ENCODE measurements at places on chromosomes 12 and 14. TPM values are rescaled to one million over a fixed set of nuclear protein-coding genes. Genes with fewer than 3 reads are reported as not detected.

- DNase-seq: no peak
Measured at GRCh38 chr14:70282666-70283065, 76.8 kb downstream of the COX16 start.

DNA sequence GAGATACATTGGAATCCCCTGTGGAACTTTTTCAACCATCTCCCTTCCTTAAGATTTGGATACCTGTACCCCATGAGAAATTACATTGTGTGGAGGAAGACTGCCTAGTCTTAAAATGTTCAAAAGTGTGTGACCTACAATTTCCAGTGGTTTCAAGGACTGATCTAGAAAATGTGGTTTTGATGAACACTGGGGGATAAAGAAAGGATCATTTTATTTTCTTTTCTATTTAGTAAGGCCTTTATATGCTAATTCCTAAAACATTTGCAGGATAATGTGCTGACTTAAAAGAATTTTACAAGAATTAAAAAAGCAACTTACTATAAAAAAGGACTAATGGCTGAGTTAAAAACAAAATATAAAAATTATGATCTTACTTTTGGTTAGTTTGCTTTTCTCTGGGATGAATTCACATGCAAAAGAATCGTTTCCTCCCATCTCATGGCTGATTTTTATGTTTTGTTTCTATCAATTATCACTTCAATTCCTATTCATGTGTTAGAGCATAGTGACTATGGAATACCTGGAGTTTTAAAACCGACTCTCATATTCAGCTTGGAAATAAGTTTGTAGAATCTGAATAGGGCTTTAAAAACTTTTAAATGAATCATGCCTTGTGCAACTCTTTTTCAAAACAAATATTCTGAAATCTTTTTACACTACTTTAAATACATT, 39.9 kb upstream of the PYGL start:
- no peak for DNase-seq

- DNase-seq: no peak
Measured at GRCh38 chr12:30015631-30016337, 232.0 kb upstream of the TMTC1 start.

DNA sequence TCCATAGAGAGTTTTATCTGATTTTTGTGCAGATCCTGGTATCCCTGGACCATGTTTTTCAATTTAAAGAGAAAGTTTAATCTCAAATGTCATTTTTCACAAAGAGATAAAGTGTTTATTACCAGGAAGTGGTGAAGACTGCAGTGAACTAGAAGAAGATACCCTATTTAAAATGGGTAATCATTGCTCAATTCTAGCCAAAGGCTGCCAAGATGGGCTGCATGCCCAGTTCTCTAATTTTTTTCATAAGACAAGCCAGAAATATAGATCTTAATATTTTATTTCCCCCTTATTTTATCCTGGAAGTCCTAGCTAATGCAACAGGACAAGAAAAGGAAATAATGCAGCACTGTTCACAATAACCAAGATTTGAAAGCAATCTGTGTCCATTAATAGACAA, 343.5 kb downstream of the PCNX1 start:
- DNase-seq: no peak

DNA sequence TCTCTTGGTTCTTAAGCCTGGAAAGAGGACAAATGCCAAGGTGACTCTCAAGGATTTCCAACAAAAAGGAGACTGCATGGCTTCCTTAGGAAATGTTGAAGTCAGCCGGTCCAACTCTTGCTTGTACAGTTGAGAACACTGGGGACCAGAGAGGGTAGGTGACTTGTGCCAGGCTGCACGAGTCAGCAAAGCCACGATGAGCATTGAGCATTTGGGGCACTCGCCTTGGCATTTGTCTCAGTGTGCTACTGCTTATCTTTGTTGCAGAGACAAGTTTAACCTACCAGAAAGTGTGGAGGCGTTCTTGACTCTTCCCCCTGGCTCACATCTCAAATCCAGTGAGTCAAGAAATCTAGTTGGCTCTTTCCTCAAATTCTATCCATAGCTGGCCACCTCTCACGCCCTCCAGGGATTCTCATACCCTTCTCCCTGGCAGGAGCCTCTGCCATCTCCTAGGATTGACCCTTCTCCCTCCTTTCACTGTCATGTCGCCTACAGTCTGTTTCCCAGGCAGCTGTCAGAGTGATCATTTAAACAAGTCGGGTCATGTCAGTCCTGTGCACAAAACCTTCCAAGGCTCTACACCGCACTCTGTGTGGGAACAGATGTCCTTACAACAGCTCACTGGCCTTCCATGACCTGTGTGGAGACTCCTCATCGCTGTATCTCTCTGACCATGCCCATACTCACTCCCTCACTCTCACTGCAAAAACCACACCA, 17.2 kb upstream of the KRT83 start:
- DNase-seq: no peak

DNA sequence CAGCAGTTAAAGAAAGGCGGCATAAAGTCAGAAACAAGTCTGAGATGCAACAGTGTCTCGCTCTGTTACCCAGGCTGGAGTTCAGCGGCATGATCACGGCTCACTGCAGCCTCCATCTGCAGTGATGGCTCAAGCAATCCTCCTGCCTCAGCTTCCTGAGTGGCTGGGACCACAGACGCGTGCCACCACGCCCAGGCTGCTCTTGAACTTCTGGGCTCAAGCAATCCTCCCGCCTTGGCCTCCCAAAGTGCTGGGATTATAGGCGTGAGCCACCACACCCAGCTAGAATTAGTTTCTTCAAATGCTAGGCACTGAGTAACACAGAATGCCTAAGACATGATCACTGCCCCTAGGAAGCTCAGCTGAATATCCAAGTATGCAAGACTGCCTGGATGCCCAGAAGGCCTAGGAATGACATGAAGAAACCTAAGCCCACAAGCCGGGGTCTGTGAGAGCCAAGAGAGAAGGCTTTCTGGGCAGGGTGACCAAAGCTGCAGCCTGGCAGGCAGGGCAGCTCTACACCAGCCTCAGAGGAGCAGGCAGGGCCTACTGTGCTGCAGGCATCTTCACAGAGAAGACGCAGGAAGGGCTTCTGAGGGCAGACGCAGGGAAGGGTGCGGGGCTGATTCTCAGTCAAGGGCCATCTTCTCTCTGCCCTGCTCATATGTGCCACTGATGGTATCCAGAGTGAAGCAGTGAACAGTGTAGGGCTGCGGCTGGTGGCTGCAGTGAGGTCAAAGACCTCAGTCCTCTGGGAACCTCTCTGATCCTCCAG, 4.3 kb upstream of the PPP2R5C start:
- DNase-seq: no peak

- DNase-seq: no peak
Measured at GRCh38 chr12:93341409-93342049, 36.2 kb upstream of the NUDT4 start.

- no peak for DNase-seq
Measured at GRCh38 chr12:24950231-24950834, 1.4 kb upstream of the BCAT1 start.

- DNase-seq: no peak
Measured at GRCh38 chr14:97306133-97306759, 509.1 kb downstream of the VRK1 start.

GRCh38 chr12:10160617-10161385, 11.1 kb downstream of the OLR1 start:
- DNase-seq: no peak

GRCh38 chr12:103928682-103929045, 1.5 kb upstream of the HSP90B1 start:
- no peak for DNase-seq

DNA sequence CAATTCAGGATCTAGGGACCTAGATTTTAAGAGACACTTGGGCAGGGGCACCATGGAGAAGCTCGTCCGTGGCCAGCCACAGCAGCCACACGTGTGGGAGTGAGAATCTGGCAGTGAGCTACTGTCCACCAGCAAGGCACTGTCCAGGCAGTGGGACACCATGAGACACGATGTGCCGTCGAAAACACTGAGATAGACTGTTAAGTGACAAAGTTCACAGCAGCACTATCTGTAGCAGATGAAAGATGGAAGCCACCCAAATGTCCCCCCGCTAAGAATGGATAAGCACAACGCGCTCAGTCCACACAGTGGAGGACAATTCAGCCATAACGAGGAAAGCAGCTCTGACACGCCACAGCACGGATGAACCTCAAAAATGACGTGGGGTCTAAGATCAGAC, 19.7 kb downstream of the RILPL1 start:
- no peak for DNase-seq

- no peak for DNase-seq
Measured at GRCh38 chr12:93019975-93020630, 91.0 kb upstream of the EEA1 start.

GRCh38 chr14:55038708-55039107, 11.7 kb downstream of the SOCS4 start:
- DNase-seq: no peak

Gene OVCH1
- total RNA-seq: 0.06 TPM

Gene TGFB3
- total RNA-seq: not detected

Gene LRP1-AS
- not detected for total RNA-seq

Gene VAMP1
- total RNA-seq: 14.3 TPM

Gene PRB2
- not detected for total RNA-seq

Gene TAS2R7
- total RNA-seq: not detected

Gene CLEC12A
- not detected for total RNA-seq
